ENCODE measurements at places on chromosomes 16 and 17. TPM values are rescaled to one million over a fixed set of nuclear protein-coding genes. Genes with fewer than 3 reads are reported as not detected.

DNA sequence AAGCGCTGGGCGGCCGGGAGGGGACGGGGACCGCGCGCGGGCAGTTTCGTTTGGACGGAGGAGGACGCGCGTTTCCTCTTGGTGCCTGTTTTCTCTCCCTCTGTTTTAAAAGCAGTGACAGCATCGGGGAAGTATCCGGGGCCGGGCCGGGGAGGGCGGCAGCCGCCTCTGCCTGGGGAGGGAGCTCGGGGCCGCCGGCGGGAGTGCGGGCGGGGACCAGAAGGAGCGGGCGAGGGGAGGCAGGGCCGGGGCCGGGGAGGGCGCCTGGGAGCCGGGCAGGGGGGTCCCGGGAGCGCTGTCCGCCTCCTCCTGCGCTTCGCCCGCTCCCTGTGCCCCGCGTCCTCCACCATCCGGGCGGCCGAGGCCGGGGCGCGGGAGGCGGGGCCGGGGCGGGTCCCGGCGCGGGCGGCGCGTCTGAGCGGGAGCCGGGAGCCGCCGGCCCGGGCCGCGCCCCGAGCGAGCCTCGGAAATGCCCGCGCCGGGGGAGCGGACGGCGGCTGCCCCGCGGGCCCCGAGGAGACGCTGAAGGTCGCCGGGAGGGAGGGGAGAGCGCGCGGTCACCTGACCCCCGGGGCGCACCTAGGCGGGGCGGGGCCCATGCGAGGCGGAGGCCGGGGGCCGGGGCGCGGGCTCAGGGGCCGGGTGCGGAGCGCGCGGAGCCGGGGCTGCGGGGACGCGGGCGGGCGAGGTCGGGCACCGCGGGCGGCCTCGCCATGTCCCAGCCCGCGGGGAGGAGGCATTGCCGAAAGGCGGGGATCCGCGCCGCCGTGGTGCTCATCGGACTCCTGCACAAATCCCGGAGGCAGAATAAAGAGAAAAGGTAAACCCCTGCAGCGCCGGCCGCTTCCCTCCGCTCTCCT, 57.3 kb downstream of the RAP1GAP2 start:
- no peaks in the 10 kb centered on the region for H3K36me3 ChIP-seq
- H3K4me1 ChIP-seq = peaks cover 11% of the 10 kb centered on the region
- no peak overlapping the region for H3K27ac ChIP-seq
- peaks cover 36% of the 10 kb centered on the region for H3K27me3 ChIP-seq
- peak overlapping the region; percentile 70 for H3K4me3 ChIP-seq

DNA sequence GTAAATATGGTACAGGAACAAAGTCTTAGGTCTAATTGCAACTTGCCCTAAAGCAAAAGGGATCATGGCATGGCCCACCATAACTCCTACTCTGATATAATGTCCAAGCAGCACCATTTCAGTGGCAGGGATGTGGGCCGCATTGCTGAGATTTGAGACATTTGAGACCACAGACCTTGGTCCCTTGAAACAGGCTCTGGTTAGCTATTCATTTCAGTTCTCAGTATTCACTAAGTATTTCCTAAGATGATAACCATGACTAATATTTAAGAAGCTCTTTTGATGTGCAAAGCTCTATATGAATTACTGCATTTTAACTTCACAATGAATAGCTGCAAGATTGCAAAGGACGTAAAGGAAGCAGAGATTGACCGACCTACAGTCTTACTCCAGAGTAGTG, 471.0 kb downstream of the SHISA9 start:
- no peak overlapping the region for H3K27ac ChIP-seq
- no peaks in the 10 kb centered on the region for H3K4me1 ChIP-seq
- DNase-seq = no peak

The KRTAP2-1 gene
- not detected for total RNA-seq

DNA sequence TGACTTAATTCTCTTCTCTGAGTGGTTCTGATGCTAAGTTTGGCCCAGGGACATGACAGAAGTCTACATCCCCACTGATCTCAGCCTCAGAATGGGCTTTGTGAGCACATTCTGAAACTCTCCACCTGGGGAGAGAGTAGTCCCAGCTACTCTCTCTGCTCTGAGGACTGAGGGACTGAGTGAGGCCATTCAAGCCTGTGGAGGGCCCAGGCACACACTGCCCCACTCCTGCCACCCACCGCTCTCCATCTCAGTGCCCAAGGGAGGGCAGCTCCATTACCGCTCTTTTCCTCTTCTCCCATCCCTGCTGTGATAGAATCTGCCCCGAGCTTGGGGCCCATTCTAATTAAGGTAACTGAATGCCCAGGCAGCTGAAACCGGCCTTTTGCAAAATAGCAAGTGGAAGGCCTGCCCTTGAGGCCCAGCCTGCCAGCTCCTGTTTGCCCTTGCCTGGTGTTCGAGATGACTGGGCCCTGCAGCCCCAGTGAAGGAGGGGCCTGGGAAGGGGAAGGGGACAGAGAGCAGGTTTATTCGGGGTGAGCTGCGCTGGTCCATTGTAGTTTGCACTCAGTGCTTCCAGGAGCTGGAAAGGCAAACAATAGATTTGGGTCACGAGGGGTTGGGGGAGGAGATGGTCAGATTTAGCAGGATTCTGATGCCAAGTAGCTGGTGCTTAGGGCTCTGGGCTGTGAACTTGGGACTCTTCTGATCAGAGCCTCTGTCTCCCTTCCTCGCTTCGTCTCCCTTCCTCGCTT, 76.2 kb downstream of the RAB11FIP4 start:
- H3K36me3 ChIP-seq = no peaks in the 10 kb centered on the region
- no peak for DNase-seq
- no peak overlapping the region for H3K4me3 ChIP-seq
- H3K27ac ChIP-seq = peak overlapping the region; percentile 75
- H3K4me1 ChIP-seq = peaks cover 22% of the 10 kb centered on the region
- H3K27me3 ChIP-seq = no peaks in the 10 kb centered on the region

- no peak overlapping the region for H3K27ac ChIP-seq
- no peaks in the 10 kb centered on the region for H3K4me1 ChIP-seq
- no peak overlapping the region for H3K4me3 ChIP-seq
- peaks cover 1% of the 10 kb centered on the region for H3K27me3 ChIP-seq
Observed at GRCh38 chr16:78659216-78659615, 559.8 kb downstream of the WWOX start.

DNA sequence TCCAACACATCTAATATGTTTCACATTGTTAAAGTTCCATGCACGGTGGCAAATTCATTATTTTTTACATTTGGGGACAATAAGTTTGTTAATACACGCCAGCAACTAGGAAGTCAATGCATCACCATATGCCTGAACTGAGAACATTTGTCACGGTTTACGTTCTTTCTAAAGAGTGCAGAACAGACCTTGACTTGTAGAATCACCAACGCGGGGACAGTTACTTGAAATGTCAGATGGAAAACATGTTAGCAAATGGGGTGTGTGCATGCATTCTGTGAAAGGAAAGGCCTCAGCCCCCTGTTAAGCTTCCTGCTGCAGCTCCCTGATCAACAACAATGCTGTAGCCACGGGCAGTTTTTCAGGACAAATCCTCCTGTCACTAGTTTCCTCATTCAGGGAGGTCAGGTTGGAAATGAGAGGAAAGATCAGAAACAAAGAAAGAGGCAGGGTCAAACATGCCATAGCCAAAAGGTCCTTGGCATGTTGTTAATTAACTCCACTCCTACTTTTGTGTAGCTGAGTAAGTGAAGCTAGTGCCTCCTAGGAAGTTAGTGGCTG, 18.4 kb downstream of the SMIM36 start:
- no peak overlapping the region for H3K27ac ChIP-seq
- H3K4me3 ChIP-seq = no peak overlapping the region
- H3K4me1 ChIP-seq = no peaks in the 10 kb centered on the region
- DNase-seq = no peak

GRCh38 chr17:56099649-56100048, 53.6 kb upstream of the ANKFN1 start:
- H3K36me3 ChIP-seq = no peaks in the 10 kb centered on the region
- no peaks in the 10 kb centered on the region for H3K4me1 ChIP-seq
- H3K4me3 ChIP-seq = no peak overlapping the region
- no peak for DNase-seq
- peaks cover 1% of the 10 kb centered on the region for H3K27me3 ChIP-seq

DNA sequence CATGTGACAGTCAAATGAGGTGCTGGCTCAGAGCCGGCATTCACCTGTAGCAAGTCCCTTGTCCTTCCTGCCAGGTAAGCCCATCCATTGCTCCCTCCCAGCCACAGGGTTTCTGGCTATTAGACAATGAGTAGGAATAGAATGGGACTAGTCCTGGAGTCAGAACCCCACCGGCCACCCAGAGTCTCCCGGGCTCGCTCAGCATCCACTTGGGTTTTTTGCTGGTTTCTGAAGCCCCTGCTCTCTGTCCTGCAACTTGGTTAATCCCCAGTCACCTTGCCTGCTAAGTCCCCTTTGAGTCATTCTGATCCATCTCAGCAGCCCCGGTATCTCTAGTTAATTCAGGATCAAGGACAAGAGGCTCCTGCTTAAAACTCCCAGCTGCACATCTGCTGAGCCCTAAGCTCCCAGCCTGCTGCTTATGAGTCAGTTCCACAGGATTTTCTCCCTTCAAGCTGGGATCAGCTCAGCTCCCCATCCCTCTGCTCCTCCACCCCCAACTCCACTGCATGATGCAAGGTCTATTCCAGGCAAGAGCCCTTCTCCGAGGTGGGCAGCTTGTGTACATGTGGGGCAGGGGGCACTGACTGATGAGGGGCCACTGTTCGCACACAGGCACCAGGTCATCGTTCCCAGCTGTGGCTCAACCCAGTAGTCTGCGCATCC, 19.9 kb upstream of the MRPS23 start:
- H3K36me3 ChIP-seq = no peaks in the 10 kb centered on the region
- peaks cover 25% of the 10 kb centered on the region for H3K4me1 ChIP-seq
- H3K4me3 ChIP-seq = no peak overlapping the region
- peaks cover 21% of the 10 kb centered on the region for H3K27me3 ChIP-seq
- no peak overlapping the region for H3K27ac ChIP-seq
- no peak for DNase-seq

DNA sequence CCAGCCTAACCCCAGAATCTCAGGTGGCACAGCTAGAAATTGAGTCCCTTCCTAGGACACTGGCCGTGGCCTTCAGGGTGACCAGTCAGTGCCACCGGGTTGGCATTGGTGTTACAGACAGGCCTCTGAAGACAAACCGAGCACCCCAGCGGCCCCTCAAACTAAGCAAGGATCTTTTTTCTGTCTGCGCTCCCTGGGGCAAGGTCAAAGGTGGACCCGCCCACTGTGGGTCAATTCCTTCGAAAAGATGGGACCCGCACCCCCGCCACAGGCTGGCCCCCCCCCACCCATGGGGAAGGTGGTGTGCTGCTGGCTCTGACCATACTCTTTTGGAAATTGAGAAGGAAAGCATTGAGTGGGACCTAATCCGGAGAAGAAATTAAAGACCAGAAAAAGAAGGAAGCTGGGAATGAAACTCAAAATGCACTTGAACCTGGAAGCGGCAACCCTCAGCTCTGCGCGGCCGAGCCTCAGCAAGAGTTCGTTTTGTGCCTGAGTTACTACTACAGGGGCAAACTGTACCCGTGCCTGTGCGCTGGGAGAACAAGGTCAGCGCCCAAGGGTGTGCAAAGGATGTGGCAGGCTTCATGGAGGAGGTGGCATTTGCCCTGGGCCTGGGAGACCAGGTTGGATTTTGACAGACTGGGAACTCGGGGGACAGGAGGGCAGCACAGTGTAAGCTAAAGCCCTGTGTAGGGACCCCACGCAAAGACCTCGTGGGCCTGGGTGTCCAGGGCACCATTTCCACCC, 20.4 kb downstream of the TMC6 start:
- H3K4me1 ChIP-seq = peaks cover 24% of the 10 kb centered on the region
- H3K27ac ChIP-seq = peak overlapping the region; percentile 67
- no peaks in the 10 kb centered on the region for H3K27me3 ChIP-seq

DNA sequence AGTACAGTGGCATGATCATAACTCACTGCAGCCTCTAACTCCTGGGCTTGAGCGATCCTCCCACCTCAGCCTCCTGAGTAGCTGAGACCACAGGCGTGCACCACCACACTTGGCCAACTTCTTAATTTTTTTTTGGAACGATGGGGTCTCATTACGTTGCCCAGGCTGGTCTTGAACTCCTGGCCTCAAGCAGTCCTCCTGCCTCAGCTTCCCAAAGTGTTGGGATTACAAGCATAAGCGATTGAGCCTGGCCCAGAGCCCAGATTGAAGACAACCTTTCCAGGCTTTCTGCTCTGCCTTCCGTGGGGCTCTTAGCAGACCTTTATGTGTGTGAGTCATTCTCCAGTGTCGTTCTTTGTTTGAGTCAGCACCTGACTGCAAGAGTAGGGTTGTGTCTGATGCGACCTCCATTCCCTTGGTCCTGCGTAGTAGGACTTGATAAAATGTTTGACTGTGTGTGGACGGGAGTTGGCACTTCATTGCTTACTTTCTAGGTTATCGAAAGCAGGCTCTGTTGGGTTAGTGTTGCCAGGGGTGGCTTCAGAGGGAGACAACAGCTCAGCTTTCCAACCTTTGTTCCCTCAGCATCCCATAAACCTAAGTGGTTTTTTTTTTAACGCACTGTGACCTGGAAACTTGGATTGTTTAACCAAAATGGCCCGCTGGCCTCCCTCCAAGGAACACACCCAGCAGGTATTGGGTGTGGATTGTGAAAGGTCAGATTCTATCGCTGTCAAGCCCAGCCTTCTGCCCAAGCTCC, 26.4 kb downstream of the EEF2K start:
- peaks cover 15% of the 10 kb centered on the region for H3K4me1 ChIP-seq
- H3K27me3 ChIP-seq = no peaks in the 10 kb centered on the region
- H3K36me3 ChIP-seq = peaks cover 28% of the 10 kb centered on the region
- H3K4me3 ChIP-seq = no peak overlapping the region

The SAT2 gene
- total RNA-seq = 22.2 TPM

DNA sequence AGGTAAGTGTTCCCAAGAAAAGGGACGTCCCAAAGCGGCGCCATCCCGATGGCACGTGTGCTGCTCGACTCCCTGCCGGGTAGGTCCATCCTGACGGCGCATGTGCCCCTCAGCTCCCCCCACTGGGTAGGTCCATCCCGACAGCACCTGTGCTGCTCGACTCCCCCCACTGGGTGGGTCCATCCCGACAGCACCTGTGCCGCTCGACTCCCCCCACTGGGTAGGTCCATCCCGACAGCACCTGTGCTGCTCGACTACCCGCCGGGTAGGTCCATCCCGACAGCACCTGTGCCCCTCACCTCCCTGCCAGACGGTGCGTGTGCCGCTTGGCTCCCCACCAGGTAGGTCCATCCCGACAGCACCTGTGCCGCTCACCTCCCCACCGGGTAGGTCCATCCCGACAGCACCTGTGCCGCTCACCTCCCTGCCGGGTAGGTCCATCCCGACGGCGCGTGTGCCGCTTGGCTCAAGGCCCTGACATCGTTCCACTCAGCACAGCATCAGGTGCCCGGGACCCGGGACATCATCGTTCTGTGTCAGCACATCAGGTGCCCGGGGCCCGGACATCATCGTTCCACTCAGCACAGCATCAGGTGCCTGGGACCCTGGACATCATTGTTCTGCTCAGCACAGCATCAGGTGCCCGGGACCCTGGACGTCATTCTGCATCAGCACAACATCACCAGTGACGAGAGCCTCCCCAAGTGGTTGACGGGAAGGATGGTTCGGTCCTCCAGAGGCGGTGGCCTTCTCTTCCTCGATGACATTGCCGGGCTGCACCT, 5.7 kb upstream of the FN3K start:
- DNase-seq = no peak
- H3K27me3 ChIP-seq = no peaks in the 10 kb centered on the region
- peaks cover 2% of the 10 kb centered on the region for H3K4me1 ChIP-seq
- H3K4me3 ChIP-seq = no peak overlapping the region
- no peak overlapping the region for H3K27ac ChIP-seq

GRCh38 chr17:80362428-80363119, 52.4 kb upstream of the ENDOV start:
- no peak for DNase-seq
- no peak overlapping the region for H3K27ac ChIP-seq
- H3K4me1 ChIP-seq = no peaks in the 10 kb centered on the region
- H3K4me3 ChIP-seq = no peak overlapping the region
- peaks cover 74% of the 10 kb centered on the region for H3K36me3 ChIP-seq

Data from activated CD8-positive, alpha-beta T cell treated with anti-CD3 and anti-CD28 coated beads for 36 hours (primary cell).